ENCODE measurements at places on chromosomes 5 and 9.
A peak's percentile ranks its signal among the peaks of the same experiment; 100 is the strongest.

- peak; percentile 1 for DNase-seq
Measured at GRCh38 chr5:179226696-179227095, 118.6 kb downstream of the ADAMTS2 start.

- DNase-seq: no peak
Measured at GRCh38 chr5:131277875-131278740, 14.3 kb downstream of the CDC42SE2 start.

GRCh38 chr9:19512103-19512832 lies 103.5 kb downstream of the ACER2 start:
- no peak for DNase-seq

- DNase-seq: no peak
Measured at GRCh38 chr5:171644536-171644935, 141.1 kb upstream of the SMIM23 start.

DNA sequence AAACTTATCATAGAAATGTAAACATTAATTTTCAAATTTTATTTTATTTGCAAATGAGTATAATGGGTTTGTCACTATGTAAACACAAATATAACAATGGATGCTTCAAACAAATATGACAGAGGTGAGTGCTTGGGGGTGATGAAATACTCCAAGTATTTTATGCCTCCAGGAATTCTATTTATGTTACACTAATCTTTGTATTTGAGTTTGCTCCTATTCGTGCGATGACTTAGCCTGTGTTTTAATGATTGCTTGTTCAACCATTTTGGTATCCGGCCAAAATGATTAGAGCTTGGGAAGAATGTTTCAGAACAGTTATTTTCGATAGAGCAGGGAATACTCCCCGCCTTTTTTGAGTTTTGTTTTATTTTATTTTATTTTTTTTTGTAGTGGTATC lies 5.0 kb downstream of the DMRT2 start:
- DNase-seq: no peak

DNA sequence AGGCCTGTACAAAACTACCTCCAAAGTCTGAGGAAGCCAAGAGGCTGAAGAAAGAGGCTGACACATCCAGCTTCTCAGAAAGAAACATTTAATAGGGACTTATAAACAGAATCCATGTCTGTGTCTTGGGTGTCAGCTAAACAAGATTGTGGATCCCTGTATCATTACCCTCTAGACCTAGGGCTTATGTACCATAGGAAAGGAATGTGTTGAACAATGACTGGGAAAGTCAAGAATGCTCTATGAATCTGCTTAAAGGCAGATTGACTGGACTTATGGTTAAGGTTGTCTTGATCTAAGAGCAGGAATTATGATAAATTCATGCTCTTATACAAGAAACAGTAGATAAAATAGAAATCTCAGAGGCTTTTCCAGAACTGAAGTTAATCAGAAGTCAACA lies 335.7 kb upstream of the RPS23 start:
- no peak for DNase-seq

DNA sequence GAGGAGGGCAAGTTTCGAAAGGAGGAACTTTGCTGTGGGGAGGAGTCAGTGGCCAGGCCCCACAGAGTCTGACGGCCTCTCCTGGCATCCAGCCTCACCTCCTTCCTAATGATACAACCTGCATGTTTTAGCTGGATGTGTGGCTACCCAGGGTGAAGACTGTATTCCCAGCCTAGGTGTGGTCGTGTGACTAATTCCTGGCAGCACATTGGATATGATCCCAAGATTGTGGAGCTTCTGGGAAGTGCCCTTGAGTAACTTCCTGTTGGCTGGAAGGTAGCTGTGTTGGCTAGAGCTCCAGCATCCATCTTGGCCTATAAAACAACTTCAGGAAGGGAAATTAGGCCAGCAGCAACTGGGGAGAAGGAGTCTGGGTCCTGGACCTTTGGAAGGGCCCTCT lies 19.0 kb upstream of the LPCAT1 start:
- no peak for DNase-seq

- no peak for DNase-seq
Measured at GRCh38 chr9:113503131-113503541, 39.6 kb downstream of the RGS3 start.

DNA sequence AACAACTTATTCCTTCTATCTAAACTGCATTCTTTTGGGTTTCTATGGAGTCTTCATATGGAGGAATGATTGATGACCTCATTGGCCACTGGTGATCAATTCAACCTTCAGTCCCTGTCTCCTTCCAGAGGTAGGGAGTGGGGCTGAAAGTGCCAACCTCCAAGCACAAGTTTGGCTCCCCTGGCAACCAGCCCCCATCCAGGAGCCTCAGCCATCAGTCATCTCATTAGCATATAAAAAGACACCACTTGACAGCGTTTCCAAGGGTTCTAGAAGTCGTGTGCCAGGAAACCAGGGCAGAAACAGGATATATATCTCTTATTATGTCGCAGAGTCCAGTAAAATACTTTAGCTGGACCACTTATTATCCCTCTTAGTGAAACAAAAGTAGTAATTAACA lies 9.8 kb downstream of the SLC31A2 start:
- peak; percentile 45 for DNase-seq

DNA sequence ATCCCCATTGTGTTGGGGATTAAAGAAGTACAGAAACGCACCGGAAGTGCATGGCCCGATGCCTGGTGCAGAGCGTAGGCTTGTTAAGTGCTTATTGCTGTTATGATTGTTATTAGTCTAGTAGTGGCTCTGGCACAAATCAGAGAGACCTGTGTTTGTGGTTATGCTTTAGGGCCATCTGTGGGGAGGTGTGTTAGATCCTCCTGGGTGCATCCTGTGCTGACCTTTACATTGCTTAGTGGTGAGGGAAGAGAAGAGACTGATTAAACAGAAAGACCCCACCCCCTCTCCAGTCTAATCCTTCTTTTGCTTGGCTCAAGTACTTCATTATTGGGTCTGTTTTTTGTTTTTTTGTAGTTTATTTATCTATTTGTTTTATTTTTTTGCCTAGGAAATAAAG lies 112.7 kb upstream of the SPRY4 start:
- DNase-seq: no peak

DNA sequence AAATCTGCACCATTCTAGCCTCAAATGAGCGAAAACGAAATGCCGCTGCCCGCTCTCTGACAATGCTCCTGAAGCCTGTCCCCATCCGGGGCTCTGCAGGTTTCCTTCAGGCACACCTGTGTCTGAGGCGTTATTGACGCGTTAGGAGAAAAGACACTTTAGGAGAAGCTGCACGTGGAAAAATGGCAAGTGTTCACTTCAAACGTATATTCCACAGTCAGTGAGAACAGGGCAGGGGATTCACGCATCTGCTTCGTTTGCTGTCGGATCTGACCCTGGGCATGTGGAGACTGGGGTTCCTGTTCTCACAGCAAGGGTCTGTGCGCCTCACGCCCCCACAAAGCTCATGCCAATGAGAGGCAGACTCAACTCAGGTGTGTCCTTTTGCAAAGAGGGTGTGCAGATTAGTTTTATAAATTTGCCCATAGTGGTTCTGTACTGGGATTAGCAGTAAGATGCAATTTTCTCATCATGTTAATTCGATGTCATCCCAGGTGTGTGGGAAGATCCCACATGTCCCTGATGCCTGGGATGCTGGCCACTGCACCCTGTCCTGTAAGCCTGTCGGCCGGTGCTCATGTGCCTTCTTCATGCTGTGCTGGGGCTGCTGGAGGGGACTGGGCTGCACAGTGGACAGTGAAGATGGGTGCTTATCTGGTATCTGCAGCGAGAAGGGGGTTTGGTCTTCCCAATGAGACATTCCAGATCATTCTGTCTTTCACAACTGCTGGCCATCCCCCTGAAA lies 11.2 kb upstream of the TBC1D9B start:
- DNase-seq: no peak

- no peak for DNase-seq
Measured at GRCh38 chr5:8363138-8363537, 494.2 kb downstream of the MTRR start.

- no peak for DNase-seq
Measured at GRCh38 chr9:653421-653820, 188.1 kb upstream of the DMRT1 start.

GRCh38 chr5:85479849-85480248 lies 1095.2 kb upstream of the EDIL3 start:
- DNase-seq: no peak

- no peak for DNase-seq
Measured at GRCh38 chr5:79694183-79694582, 4.5 kb downstream of the CMYA5 start.

DNA sequence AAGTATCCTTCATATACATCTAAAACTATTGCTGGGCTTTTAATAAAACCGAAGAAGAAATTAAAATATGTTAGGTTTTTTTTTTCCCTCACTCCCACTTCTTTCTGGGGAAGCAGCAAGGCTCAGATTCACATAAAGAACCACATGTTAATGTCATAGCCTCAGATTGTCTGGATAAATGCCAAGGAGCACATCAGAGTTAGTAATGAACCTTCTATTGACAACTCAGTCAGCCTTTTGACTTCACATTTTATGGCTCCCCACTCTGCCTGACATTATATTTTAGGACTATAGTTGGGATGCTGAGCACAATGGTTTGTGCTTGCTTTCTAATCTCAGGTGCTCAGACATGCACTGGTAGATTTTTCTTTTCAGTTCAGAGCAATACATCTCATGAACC lies 21.8 kb downstream of the DMAC1 start:
- DNase-seq: no peak

GRCh38 chr9:124855944-124856765 lies 2.9 kb downstream of the WDR38 start:
- peak; percentile 79 for DNase-seq

GRCh38 chr5:6745706-6746222 lies 32.5 kb downstream of the TENT4A start:
- DNase-seq: no peak

GRCh38 chr5:125476901-125477585 lies 730.6 kb upstream of the ZNF608 start:
- DNase-seq: no peak

DNA sequence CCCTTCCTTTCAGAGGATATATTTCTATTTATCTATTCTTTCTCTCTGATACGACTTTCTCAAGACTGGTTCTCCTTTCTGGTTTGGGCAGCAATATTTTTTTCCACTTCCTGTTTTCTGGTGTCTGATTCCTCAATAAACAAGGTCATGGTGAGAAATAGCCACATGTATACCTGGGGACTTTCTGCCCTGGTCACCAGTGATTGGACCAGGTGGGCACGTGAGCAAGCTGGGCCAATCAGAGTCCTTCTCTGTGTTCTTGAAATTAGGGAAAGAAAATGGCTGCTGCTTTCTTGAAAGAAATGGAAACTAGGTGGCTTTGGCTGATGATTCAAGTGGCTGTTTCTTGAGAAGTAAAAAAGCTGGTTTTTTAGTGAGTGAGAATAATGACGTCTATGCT lies 18.4 kb upstream of the GSN start:
- DNase-seq: no peak

- no peak for DNase-seq
Measured at GRCh38 chr5:139134906-139135305, 63.3 kb downstream of the SIL1 start.

DNA sequence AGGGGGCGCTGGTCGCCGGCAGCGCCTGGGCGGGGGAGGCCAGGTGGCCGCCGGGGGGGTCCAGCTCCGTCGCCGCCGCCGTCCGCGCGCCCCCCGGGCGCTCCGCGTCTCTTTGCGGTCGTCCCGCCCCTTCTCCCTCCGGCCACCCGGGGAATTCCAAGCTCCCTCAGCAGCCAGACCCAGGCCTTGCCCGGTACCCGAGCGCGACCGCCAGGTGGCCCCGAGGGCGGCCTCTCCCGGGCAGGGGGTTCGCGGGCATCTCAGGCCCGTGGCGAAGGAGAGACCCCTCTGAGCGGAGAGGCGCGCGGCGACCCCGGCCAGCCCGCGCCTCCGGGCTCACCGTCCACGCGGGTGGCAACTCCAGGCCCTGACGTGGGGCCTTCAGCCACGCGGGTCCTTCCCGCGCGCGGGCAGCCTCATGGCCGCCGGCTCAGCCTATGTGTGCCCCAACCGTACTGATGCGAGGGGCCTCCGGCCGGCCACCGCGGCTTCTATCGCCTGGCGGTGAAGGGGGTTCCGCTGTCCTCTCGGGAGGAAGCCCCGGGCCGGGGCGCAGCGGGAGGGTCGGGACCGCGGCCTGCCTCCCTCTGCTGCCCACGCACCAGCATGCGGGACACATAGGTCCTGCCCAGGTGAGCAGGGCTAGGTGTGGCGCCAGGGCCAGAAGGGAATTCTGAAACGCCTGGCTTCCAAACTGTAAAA lies 529 bp upstream of the NRARP start:
- DNase-seq: peak; percentile 75

DNA sequence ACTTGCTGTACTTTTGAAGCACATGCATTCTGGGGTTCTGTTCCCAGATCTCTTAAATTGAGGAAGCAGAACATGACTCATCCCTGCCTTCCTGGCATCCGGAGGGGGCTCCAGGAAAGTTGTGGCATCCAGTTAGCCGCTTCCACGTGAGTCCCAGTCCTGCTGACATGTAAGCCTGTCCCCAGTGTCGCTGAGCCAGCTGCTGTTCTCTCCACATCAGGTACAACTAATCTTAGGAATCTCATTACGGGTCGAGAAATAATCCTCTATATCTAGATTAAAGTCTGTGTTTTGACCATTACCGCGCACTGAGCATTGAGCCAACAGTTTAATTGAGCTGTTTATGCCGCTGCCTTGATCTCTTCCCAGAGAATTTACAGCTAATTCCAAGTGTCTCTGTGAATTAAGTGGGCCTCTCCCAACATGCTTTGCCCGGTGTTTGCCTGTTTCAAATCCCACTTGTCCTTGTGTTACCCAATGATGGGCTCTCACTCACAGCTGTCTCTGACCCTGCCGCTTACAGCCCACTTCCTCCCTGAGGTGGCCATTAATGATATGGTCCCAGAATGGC lies 10.5 kb upstream of the SHB start:
- DNase-seq: no peak

DNA sequence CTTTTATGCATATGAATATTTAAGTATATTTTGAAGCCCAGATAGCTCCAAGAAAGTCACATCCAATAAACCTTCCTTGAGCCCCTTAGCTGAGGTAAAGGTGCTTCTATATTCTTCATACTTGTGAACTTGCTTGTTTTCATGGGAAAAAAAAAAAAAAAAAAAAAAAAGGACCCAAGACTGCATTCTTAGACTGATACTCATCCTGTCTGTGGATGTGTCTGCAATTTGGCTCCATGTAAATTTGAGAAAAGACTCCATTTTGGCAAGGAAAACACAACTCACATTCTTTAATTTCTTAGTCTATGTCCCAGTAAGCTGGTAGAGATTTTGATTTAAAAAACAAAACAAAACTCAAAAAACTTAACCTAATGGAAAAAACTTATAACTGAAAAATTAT lies 238.3 kb downstream of the FBXL17 start:
- no peak for DNase-seq

DNA sequence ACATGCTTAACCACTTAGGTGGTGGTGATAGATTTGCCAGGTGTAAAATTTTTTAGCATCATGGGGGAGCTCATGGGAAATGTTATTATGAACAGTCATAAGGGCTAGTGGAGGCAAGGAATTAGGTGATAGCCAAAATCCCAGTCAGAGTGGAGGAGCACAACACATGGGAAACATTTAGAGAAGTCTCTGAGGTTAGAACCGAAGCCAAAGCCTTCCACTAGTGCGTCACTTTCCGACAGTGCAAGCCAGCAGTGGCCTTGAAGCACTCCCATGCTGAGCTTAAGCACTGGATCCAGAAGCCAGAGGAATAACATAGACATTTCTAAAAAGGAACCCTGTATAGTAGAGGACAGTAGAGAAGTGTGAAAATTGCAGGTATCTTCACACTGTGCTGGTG lies 101.5 kb upstream of the SNX2 start:
- DNase-seq: no peak

DNA sequence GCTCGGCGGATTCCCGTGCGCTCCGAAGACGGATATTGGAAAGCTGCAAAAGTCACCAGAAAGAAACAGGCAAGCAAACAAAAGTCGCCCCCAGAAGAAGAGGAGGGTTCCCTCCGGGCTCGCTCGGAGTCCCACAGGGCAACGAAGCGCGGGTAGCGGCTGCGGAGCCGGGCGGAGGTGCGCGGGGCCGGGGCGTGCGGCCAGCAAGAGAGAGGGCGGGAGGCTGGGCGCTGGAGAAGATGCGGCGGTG lies at the start of gene FBN2:
Gene FBN2, minus strand, starts transcription at position 246 of the 250 bp plus-strand sequence. CDS start 642 bp downstream, outside the sequence.
- no peak for DNase-seq
